Hypothalamus (tissue), 51 donors: ENCODE measurements at places on chromosomes 7 and 10.

- no peak for DNase-seq
Observed at GRCh38 chr10:101875068-101875688, 31.6 kb upstream of the KCNIP2 start.

- DNase-seq = no peak
Observed at GRCh38 chr7:148026713-148027112, 563.9 kb upstream of the C7orf33 start.

GRCh38 chr10:6416892-6417512 is 163.1 kb downstream of the PRKCQ start:
- DNase-seq = no peak

DNA sequence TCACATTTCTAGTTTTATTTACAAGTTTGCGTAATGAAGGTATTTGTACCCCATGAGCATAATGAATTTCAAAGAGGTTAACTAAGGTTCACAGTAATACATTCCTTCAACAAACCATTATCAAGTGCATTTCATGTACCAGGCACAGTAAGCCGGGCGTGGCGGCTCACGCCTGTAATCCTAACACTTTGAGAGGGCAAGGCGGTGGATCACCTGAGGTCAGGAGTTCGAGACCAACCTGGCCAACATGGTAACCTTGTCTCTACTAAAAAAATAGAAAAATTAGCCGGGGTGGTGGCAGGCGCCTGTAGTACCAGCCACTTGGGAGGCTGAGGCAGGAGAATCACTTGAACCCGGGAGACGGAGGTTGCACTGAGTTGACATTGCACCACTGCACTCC is 4.3 kb upstream of the EIF3A start:
- DNase-seq = no peak

DNA sequence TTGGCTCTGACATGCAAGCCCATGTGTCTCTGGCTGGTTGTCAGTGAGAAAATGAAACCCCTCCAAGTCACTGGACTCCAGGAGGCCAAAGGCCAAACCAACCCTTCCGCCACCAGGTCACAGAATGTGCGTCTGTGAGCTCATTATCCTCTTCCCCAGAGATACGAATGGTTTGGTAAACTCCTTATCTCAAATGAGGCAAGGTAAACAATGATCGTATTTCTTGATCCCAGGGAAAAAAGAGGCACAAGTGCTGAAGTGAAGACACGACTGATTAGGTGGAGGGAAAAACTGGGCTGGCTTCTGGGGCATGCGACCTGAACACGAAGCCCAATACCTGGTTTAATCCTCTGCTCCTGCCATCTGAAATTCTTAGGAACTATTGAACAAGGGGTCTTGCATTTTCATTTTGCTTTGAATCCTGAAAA is 70.6 kb upstream of the ARID5B start:
- no peak for DNase-seq

- DNase-seq = no peak
Observed at GRCh38 chr10:125880719-125881118, 373 bp downstream of the DHX32 start.

- no peak for DNase-seq
Observed at GRCh38 chr7:41855798-41856197, 152.9 kb upstream of the INHBA start.

- DNase-seq = no peak
Observed at GRCh38 chr10:113226831-113227445, 276.9 kb downstream of the TCF7L2 start.

DNA sequence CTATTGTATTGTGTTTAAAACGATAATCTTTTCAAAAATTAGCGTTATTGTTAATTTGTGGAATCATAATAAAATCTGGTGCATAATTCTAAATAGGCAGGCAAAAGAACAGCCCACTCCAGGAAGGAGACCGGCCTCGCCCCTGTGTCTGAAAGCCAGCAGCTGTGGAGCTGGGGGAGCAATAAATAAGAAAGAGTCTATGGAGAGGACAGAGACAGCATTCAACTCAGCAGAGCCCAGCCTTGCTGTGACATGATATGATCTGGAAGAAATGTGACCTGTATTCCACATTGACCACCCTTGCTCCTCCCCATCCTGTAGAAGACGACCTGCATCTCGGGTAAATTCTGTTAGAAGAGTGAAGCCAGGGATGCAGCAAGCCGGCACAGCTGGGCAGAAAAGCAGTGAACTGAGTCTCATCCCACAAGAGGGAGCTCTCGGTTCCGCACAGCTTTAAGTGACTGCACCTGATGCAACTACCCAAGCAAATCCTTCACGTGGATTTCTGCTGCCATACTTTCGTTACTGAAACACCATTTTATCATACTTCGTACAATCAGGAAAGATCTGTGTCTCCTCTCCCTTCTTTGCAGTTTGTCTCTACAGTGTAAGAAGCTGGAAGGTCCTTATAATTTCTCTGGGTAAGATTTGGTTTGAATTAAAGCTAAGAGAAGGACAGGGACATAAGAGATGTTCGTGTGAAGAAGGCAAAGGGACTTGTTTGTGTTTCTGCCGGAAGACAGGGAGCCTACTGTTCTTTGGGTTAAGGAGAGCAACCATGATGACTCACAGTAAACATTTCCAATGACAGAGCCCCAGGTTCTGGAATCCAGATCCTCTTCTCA is 427.1 kb downstream of the GPAM start:
- no peak for DNase-seq

- DNase-seq = no peak
Observed at GRCh38 chr10:116740971-116741370, 1.4 kb downstream of the HSPA12A start.

- no peak for DNase-seq
Observed at GRCh38 chr10:48242171-48242904, 32.2 kb downstream of the FRMPD2 start.

- DNase-seq = no peak
Observed at GRCh38 chr10:110644598-110645462, 694 bp downstream of the RBM20 start.

- DNase-seq = no peak
Observed at GRCh38 chr10:80702143-80702542, 164.4 kb downstream of the SH2D4B start.

GRCh38 chr10:101464599-101464998 is 110.6 kb downstream of the BTRC start:
- DNase-seq = no peak

DNA sequence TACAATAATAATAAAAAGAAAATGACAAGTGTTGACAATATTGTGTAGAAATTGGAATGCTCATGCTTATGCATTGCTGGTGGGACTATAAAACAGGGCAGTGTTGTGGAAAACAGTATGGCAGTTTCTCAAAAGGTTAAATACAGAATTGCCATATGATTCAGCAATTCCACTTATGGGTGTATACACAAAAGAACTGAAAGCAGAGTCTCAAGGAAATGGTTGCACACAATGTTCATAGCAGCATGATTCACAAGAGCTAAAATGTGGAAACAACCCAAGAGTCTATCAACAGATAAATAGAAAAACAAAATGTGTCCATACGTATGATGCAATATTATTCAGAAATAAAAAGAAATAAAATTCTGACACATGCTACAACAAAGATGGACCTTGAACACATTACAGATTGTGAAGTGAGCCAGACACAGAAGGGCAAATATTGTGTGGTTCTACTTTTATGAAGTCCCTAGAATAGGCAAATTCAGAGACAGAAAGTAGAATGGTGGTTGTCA is 64.8 kb upstream of the GRM8 start:
- no peak for DNase-seq

DNA sequence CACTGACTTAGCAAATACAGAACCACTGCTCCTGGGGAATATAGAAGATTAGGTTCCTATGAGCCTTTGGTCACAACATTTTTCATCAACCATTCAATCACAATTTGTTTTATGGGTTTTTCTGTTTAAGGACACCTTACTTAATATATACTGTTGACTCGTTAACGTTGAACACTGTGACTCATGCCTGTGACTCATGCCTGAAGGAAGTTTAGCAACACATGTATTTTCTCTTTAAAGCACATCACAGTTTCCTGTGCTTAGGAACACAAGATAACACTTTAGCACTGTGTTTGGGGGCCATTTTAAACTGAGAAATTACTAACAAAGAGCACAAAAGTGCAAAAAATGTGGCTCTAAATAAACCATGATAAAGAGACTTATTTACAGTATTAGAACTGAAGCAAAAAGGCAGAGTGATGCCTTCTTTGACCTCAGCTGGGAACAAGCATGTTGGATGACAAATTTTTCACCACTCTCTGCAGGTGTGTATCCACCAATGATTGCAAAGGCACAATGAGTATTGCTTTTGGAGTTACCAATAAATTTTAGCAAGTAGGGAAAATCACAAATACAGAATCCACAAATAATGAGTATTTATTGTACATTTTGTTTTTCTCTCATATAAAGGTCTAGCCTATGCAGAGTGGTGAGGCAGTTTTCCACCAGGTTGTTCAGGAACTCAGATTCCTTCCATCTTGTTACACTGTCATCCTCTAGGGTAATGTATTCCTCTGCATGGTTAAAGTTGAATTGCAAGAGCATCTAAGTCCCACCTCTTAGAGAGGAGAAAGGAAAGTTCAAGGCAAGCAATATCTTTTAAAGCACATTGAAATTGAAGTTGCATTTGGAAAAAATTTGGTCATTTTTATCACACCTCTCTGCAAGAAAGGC is 7.3 kb downstream of the FGFBP3 start:
- DNase-seq = no peak

DNA sequence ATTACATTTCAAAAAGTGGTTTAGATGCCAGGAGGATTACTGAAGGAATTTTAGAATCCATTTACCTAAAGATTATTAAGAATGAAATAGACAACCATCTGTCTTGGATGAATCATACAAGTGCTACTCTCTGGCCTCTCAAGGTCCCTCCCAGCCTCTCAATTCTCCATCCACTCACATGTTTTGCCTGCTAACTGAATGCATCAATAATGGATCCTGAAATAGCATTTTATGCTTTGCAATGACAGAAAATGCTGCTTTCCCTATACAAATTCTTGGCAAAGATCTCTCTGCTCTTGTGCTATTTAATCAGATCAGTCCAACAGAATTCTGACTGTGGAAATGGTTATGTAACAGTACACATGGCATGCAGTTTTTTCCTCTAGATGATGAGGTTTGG is 68.1 kb downstream of the HBP1 start:
- no peak for DNase-seq
